ENCODE measurements at places on chromosomes 7 and 10.

DNA sequence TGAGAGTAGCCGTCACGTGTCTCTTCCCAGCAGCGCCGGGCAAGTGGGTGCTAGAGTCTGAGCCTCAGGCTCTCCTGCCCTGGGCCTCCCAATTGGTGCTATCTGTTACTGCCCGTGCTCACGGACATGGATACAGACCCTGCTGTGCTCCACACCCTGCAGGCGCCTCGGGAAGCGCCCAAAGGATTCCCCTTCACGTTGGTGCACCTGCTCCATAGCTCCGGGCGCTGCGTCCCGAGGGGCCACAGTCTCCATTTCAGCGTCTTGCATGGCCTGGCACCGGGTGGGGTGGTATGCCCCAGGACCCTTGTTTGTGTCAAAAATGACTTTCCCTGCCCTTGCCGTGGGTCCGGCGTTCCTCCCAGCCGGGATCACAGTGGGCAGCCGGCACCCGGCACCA, 13.8 kb upstream of the ZNF212 start:
- DNase-seq = no peak

- DNase-seq = no peak
Observed at GRCh38 chr7:121954803-121955202, 81.8 kb downstream of the PTPRZ1 start.

- DNase-seq = no peak
Observed at GRCh38 chr7:157016352-157017041, 6.0 kb upstream of the MNX1 start.

DNA sequence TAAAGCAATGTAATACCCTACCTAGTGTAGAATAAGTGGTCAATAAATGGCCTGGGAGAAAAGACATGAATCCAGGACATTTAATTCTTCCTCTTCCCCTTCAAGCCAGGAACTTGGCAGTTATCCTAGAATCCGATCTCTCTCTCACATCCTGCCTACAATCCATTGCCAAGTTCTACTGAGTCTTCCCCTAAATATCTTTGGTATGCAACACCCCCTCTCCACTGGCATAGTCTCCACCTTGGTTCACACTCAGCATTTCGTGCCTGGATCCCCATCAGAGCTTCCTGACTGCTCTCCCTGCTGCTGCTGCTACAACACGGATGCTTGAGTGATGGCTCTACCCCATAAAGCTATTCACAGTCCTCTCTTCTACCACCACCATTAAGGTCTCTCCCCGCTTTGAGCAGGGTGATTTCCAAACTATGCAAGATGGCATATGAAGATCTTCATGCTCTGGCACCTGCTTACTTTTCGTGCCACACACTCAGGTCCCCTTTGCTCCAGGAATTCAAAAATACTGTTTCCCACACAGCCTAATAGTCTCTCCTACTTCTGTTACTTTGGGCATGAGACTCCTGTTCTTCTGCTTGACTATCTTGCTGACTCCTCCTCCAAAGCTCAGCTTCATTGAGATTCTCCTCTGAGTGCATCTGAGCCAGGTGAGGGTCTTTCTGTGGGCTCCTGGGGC, 4.8 kb downstream of the ANK3 start:
- no peak for DNase-seq

- no peak for DNase-seq
Observed at GRCh38 chr10:28716748-28717147, 39.4 kb downstream of the BAMBI start.

DNA sequence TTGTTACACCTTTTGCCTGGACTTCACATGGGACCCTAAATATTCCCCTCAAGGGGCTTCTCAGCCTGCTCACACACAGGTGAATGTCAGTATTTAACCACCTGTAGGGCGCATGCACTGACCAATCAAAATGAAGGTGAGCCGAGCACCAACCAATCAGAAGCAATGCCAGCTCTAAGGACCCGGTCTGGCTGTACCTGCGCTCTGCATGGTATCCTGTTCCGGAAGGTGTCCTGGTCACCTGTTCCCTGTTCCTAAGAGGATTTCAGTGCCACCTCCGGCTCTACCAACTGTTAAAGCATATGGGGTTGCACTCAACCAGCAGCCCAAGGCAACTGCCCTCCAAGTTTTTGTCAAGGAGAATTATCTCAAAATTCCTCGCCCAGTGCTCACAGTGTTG, 18.4 kb upstream of the CALN1 start:
- DNase-seq = no peak

- DNase-seq = no peak
Observed at GRCh38 chr10:3208481-3209406, 36.2 kb upstream of the PITRM1 start.

GRCh38 chr7:20151708-20152456, 65.3 kb downstream of the MACC1 start:
- no peak for DNase-seq

DNA sequence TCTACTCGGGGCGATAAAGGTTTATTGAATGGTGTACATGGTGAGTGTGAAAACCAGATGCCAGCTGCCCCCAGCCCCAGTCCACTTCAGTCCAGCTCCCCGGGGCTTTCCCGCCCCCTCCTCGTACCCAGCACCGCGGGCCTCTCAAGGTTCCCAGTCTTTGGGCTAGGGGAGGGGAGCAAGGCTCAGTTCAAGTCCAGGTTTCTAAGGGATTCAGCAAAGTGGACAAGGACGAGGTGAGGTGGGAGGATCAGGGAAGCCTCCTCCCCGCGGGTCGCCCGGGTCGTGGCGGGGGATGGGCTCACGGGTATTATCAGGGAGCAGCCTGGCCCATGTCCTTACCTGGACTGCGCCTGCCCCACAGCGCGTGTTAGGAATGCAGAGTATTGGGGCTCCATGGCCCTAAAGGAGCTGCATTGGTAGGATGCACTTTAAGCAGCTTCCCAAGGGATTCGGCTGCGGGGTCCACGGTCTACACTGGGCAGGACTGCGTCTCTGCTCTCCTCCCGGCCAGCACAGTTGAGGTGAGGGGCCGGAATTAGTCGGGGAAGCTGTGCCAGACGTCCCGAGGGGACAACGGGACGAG, 541 bp upstream of the PFKFB3 start:
- no peak for DNase-seq

GRCh38 chr7:90269163-90269562, 24.2 kb downstream of the CFAP69 start:
- no peak for DNase-seq

DNA sequence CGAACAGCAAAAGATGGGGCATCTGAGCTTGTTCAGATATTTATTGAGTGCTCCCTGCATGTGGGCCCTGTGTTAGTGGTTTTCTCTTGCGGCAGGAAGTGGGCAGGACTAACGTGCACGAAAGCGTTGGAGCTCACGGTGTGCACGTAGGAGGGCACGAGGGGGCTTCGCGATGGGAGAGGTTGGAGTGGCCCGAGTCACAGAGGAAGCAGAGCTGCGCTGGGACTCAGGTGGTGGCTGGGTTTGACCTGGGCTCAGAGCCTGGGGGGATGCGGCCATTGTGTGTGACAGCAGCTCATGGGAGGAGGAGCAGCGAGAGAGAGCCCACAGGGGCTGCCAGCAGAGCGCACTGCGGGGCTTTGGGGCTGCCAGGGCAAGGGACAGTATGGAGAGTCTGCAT, 7.7 kb downstream of the ZSCAN25 start:
- DNase-seq = no peak

- no peak for DNase-seq
Observed at GRCh38 chr10:114471906-114472876, 67.9 kb upstream of the AFAP1L2 start.

DNA sequence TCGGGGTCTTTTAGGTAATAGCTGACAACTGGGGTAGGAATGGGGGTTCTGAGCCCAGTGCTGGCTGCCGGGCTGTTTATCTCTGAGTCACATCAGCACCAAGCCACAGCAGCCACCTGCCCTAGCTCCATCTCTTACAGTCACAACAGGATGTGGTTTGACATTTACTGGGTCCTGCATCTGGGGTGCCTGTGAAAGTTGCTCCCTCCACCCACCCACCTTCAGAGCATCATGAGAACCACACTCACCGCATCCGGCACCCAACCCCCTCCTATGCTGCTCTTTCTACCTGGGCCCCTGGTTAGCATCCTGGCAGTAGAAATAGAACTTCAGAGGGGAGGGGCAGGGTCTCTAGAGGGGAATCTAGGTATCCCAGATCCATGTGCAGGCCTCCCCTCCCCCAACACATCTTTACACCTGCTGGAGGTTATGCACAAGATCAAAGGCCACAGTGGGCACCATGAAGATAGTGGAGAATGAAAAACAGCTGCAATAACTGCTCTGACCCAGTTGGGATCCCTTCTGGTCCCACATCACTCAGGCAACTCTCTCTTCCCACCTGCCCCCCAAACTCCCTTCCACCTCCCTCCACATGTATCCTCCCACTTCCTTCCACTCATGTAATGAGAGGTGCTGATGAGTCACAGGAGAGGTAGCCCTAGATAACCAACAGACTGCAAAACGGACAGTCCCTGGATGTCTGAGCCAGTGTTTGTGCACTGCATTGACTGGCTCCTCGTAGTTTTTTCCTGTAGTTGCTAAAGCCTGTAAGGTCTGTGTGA, 38.2 kb downstream of the PRSS2 start:
- peak; percentile 49 for DNase-seq

Data from hematopoietic multipotent progenitor cell treated with erythropoietin and hydrocortisone succinate and interleukin-3 and kit ligand, for 15 days (in vitro differentiated cells).